ENCODE measurements at places on chromosomes 13 and 19.

DNA sequence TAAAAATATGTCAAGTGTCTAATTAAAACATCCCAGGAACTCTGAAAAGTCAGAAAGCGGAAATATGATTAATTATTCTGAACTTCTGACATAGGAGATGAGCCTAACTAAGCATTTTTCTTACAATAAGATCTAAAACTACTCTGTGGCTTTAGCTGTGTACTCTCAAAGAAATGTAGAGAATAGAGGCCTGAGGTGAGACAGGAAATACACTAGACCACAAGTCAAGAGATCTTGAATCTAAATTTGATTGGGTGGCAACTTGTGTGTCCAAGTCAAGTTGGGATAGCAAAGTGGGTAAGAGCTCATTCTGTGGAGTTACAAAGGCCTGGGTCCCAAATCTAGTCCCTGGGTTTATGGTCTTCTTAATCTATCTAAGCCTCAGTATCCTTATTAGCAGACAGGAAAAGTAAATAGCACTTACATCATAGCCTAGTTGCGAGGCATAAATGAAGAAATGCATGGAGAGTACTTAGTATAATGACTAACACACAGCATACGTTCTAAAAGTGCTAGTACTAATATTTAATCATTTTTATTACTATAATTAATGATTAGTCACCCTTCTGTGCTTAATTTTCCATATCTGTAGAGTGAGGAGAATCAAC, 9.4 kb upstream of the LRRC63 start:
- no peak for DNase-seq

DNA sequence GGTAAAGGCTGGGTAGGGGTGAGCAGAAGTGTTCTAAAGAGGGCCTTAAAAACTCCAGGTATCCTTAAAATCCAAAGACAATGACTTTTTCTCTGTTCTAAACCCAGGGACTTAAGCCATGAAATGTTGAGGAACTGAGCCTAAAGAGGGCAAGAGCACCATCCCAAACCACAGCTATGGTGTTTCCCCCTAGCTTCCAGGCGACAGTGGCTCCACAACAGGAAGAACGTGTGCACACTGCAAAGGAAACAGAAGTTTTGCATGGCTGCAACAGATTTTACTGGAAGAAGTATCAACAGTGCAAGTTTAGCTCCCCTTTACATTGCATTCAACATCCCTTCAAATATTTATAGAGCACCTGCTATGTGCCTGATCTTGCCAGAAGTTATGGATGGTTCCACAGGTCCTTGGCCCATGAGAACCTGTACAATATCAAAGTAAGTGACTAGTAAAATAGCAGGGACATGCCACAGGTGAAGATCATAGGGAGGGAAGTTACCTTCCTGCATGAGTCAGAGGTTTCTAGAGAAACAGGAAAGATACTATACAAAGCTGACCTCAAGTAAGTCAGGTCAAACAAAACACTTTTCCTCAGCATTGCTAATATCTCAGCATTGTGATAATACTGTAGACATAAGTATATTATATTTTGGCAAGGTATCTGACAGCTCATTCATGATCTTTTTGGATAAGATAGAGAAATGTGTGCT, 8.4 kb upstream of the KCTD12 start:
- DNase-seq = no peak

DNA sequence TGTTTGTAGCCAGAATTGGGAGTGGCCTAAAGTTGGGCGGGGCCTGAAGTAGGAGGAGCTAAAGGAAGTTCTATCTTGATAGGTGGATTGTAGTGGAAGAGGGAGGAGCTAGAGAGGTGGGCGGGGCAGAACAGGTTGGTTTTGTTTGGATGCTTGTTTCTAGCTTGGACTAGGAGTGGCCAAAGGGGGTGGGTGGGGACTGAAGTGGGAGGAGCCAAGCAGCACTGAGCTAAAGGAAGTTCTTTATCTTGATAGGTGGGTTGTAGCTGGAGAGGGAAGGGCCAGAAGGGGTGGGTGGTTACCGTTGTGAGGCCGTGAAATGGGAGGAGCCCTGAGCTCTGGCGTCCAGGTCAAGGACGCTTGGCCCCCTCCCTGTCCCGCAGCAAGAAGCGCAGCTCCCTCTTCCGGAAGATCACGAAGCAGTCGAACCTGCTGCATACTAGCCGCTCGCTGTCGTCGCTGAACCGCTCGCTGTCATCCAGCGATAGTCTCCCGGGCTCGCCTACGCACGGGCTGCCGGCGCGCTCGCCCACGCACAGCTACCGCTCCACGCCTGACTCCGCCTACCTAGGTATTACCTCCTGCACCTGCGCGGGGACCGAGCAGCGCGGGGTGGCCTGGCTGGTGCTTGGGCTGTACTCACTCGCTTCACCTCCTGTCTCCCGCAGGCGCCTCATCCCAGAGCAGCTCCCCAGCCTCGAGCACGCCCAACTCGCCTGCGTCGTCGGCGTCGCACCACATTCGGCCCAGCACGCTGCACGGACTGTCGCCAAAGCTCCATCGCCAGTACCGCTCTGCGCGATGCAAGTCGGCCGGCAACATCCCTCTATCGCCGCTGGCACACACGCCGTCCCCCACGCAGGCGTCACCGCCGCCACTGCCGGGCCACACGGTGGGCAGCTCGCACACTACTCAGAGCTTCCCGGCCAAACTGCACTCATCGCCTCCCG, 8.0 kb downstream of the DNASE2 start:
- DNase-seq = peak; percentile 82

- DNase-seq = no peak
Measured at GRCh38 chr13:72983085-72983768, 75.6 kb upstream of the KLF5 start.

DNA sequence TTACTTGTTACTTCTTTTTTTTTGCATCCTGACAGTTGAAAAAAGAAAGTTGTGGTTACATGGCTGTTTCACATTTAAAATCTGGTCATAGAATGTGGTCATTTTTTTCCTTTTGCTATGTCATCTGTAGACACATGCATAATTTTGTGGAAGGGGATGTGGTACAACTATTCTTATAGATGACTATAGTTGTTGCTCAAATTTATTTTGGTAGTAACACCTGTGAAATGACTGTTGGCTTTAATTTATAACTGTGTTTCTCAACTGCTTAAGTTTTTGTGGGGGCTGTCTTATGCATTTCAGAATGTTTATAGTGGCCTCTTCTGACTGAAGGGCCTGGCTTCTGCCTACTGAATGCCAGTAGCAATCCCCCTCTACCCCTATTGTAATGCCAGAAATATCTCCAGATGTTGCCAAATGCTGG, 130.5 kb downstream of the PAN3 start:
- DNase-seq = no peak

- no peak for DNase-seq
Measured at GRCh38 chr19:2810141-2811091, 9.3 kb upstream of the ZNF554 start.

- DNase-seq = no peak
Measured at GRCh38 chr13:49693191-49693733, 2.0 kb upstream of the EBPL start.

- DNase-seq = peak; percentile 91
Measured at GRCh38 chr13:52862358-52863206, 14.1 kb upstream of the PCDH8 start.

DNA sequence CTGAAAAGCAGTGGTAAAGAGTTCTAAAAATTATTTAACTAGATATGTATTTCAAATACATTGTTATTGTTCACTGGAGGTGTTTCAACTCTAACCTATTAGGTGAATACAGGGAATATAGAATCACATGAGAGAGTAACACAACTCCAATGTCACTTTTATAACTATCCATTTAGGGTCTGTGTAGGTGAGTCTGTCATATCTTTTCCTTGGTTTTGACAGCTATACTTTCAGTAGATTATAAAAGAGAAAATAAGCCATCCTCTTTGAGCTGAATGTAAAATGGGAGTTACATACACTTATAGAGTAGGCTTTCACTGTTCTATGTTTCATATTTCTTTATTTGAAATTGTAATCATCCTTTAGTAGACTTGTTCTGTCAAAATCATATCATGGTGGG, 2321.0 kb downstream of the PCDH9 start:
- no peak for DNase-seq
